T1000 (cell line): ENCODE measurements at places on chromosomes 3 and 15.

DNA sequence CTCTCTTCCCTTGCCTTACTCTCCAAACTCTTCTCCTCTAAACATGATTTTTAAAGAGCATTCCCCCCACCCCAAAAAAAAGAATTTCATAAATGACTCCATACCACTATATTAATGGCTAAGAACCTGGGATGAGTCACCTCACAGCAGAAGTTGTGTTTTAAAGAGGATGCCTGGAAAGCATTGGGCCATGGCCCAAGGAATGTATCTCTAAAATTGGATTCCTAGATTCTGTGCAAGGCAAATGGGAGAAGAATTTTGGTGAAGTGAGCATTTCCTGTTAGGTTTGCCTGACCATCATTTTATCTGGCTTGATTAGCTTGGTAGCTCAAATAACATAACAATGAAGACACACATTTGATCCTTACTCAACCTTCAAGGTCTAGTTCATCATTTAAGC, 251.4 kb downstream of the NR1D2 start:
- no peak for DNase-seq

DNA sequence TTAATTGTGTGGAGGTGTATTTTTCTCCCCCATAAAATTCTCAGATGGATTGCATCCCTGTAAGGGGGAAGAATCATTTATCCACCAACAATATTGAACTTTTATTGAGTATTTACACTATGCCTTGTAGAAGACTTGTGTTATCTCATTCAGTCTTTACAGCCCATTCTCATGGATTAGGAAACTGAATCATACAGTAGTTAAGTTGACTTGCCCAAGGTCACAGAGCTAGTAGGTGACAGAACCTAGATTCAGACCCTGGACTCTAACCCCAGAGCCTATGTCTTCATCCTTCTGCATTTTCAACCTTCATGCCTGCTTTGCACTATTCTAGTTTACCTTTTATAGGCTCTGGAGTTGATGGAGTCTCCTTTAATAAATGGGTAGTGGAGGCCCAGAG, 226.8 kb downstream of the LPP start:
- DNase-seq = no peak

- no peak for DNase-seq
Observed at GRCh38 chr3:50230104-50230793, 5.8 kb upstream of the GNAI2 start.

DNA sequence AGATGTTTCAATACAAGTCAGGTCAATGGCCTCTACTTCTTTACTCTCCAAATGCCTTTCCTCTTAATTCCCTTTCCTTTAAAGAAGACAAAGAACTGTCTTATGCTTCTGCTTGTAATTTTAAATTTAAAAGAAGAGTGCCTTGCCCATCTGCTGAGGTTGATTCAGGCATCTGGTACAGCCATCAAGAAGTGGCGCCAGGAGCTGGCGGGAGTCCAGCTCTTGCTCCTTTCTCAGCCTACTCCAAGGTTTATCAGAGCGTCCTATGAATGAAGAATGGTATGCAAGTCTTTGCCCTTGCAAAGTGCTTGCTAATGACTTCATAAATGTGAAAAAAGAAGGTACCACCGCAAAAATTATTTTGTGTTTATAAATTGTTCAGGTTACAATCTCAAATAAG, 294.6 kb upstream of the TGFBR2 start:
- DNase-seq = no peak

GRCh38 chr15:78130466-78131294, 565 bp downstream of the CIB2 start:
- no peak for DNase-seq

DNA sequence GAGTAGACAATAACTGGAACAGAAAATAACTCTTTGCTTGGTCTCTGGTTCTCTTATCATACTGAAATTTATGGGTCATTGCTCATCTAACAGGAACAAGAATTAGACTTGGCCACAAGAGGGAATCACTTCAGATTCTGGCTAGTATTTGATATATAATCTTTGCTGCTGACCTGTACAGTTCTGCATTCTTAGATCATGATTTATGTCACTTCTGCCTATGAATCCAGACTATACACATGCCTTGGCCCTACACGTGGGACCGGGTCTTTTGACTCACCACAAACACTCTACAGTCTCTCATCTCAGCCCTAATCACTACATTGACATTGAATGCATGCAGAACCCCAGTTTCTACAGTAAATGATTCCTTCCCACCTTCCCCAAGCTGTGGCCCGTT, 162.5 kb upstream of the SOX2 start:
- DNase-seq = no peak

GRCh38 chr3:70531063-70531657, 218.7 kb upstream of the MDFIC2 start:
- DNase-seq = no peak

DNA sequence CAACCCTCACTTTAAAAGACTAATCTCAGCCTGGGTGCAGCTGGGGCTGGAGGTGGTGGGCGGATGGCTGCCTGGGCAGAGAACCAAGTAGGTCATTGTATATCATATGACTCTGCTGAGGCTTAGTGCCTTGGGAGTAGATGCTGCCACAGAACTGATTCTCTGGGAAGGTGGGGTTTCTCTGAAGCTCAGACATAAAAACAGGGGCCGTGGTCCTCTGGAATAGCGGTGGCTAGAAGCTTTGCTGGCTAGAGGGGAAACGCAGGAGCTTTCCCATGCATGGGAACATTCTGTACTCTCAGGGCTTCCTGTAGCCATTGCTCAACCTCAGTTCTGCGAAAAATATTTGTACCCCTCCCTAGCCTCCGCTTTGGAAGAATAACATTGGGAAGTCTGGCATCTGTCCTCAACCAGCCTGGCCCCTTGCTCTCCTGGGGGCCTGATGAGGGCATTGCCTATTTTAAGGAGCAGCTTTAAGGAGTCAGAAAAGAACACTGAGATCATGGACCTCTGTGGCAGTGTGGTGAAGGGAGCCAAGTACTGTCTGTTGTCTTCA, 14.7 kb downstream of the TIMP4 start:
- no peak for DNase-seq

GRCh38 chr3:152403632-152404066, 134.9 kb downstream of the MBNL1 start:
- DNase-seq = no peak

GRCh38 chr3:102079809-102080197, 230.5 kb downstream of the NFKBIZ start:
- DNase-seq = no peak

GRCh38 chr3:30187366-30187765, 419.0 kb upstream of the TGFBR2 start:
- DNase-seq = no peak

DNA sequence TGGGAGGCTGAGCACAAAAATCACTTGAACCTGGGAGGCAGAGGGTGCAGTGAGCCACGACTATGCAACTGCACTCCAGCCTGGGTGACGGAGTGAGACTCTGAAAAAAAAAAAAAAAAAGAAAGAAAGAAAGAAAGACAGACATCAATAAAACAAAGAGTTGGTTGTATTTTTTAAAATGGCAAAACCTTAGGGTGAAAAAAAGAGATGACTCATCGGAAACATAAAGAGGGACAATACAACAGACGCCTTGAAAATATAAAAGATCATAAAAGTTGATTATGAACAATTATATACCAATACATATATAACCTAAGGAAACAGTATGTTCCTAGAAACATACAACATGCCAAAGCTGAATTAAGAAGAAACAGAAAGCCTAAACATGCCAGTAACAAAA, 92.8 kb downstream of the SCAPER start:
- no peak for DNase-seq

- DNase-seq = no peak
Observed at GRCh38 chr15:82136120-82136519, 90.3 kb upstream of the MEX3B start.

GRCh38 chr3:73848173-73848906, 223.6 kb upstream of the PDZRN3 start:
- no peak for DNase-seq

- DNase-seq = no peak
Observed at GRCh38 chr3:16474216-16474615, 39.3 kb downstream of the RFTN1 start.

GRCh38 chr3:178117641-178118040, 418.6 kb upstream of the KCNMB2 start:
- no peak for DNase-seq

DNA sequence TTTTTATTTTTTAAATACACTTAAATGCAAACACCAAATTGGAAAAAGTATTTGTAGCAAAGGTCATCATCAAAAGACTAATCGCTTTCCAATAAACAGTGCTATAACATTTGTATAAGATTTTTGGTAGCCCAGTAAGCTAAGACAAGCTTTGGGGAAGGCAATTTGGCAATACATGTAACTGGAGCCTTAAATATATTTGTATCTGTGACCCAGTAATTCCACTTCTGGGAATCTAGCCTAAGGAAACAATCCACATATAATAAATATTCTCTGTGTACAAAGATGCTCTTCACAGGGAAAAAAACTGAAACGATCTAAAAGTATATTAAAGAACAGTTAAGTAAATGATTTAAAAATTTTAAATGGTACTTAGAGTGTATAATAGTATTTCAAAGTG, 65.5 kb upstream of the TJP1 start:
- no peak for DNase-seq

DNA sequence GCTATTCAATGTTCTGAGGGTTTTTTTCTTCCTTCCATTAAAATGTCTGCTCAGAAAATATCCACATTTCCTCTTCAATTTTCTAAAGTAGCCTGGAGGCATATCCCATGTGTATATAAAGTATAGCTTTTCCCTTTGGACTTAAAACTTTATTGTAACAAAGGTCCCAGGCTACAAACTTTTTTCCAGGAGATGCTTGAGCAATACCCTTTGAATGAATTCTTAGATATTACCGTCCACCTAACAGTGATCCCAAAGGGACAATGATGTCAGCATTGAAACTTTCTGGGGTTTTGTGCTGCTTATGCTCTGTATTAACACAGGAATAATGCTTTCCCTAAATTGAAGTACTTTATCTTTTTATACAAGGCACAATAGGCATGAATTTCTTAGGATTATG, 525.2 kb downstream of the CADM2 start:
- DNase-seq = no peak

DNA sequence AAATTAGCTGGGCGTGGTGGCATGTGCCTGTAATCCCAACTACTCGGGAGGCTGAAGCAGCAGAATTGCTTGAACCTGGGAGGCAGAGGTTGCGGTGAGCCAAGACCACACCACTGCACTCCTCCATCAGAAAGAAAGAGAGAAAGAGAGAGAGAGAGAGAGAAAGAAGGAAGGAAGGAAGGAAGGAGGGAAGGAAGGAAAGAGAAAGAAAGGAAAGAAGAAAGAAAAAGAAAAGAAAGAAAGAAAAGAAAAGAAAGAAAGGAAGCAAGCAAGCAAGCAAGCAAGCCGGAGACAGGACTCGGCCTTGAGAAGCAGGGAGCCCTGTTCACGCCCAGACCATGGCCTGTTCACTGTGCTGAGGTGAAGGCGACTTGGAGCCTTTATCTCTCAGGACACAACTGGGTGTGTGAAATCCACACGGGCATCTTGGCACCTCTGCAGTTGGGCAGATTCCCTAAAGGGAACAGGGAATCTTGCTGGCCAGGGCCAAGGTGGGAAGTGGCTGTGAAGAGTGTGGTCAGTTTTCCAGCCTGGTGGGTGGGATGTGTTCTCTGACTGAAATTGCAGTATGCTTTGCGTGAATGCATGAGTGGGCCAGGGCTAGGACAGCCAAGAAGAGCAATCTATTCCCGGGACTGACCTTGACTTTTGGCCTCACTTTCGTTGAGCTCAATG, 90.3 kb downstream of the CORO2B start:
- no peak for DNase-seq

DNA sequence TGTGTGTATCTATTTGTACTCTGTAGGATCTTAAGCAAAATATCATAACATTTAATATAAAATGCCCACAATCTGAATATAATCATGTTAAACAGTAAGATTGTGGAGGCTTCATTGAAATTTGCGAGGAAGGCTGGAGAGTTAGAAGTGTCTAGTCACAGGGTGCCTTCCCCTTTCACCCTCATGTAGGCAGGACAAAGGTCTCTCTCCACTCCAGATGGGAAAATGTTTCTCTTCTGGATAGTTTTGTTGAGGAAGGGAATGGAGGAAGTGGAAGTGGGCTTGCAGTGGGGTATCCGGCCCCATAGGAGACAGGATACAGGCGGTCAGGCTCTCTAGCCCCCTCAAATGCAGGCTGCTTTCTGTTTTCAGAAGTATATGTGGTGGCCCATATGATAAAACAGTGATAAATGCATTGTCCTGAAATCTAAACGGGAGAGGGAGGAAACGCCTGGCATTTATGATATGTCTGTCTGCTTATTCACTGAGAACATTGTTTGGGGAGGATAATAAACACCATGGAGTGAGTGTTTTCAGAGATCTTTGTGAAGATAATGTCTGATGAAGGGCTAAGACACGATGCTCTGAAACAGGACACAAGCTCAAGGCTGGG, 13.3 kb upstream of the MYZAP start:
- DNase-seq = no peak
